ENCODE measurements at places on chromosomes 2 and 18.
A peak's percentile ranks its signal among the peaks of the same experiment; 100 is the strongest.

DNA sequence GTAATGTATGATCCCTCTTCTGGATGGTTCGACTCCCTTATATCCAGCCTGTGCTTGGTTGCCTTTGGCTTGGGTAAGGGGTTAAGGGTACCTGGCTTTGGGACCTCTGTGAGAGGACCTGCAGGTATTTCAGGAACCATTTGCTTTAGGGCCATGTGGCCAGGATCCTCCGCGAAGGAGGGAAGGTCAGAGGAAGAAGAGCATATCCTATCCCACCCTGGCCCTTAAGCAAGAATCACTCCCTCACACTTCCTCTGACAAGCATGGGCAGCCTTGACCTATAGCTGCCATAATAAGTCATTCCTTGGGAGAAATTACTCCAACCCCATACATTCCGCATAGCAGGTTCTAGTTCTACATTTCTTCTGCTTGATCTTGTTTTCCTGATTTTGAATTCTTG lies 59.1 kb upstream of the TXNDC2 start:
- DNase-seq = no peak

DNA sequence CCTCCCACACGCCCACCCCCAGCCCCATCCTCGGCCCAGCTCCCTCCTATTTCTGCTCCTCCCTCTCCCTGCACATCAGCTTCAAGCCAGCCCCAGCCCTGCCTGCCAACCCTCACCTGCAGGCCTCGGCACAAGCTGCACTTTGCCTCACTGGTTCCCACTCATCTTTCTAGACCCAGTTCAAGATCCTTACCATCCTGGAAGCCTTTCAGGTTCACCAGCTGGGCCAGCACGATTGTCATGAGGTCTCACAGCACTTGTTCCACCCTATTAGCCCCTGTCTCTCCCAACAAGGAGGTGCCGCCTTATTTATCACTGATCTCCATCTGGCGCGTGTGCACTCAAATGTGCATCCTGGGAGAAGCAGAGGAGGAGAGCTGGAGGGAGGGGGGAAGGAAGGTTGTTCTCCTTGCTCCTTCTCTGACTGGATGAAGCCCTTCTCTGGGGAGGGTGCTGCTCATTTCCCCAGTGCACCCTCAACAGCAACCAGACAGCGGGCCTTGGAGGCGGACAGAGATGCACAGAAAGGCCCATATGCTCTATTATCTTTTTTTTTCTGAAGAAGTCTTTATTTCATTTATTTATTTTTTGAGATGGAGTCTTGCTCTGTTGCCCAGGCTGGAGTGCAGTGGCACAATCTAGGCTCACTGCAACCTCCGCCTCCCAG lies 15.5 kb upstream of the BIN1 start:
- DNase-seq = no peak

GRCh38 chr2:78540255-78540654 lies 485.2 kb upstream of the REG3G start:
- DNase-seq = no peak

DNA sequence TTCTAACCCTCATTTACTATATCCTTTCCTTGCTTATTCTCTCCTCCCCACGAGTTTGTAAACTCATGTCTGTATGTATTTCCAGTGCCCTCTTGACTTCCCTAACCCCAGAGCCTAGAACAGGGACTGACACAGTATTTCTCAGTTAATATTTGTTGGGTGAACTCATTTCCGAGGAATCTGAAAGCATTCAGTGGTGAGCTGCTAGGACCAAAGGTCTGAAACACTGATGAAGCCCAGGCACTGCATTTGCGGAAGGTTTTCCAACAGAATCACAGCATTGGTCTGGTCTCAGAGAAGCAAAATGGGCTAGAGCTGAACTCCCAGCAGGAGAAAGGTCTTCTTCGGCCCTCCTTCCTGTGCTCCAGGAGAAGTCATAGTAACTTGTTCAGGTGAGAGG lies 56.8 kb downstream of the SOX11 start:
- no peak for DNase-seq

GRCh38 chr2:194385376-194385775 lies 1271.7 kb upstream of the SLC39A10 start:
- no peak for DNase-seq

DNA sequence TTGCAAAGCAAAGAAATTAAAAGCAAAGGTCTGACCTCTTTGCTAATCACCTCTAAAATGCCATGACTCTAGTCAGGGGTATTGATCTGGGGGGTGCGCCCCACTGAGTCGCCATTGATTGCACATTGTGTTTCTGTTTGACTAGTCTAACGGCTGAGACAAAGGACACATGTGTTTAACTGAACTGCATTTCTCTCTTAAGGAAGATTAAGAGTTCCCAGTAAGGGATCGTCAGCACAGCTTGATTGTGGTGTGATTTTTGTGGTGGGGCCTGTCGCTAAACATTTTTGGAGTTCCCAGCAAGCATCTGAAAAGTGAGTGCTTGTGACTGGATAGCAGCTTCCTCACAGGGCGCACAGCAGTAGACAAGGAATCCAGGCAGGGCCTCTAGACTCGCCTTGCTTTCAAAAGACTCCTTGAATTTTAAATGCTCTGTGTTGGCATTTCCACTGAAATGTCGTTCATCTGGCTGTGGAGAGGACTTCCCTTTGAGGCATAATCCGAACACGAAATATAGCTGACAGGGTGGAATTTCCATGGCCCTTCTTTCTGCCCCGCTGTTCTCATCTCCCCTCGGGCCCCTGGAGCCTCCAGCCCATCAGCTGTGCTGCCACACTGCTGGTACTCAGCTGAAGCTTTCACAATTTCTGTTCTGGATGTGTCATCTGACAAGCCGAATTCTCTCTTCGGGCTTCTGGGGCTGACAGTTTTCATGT lies 126.3 kb downstream of the FAM168B start:
- DNase-seq = no peak

GRCh38 chr2:2569836-2570235 lies 238.8 kb upstream of the MYT1L start:
- DNase-seq = no peak

GRCh38 chr2:75153221-75153620 lies 46.1 kb downstream of the TACR1 start:
- no peak for DNase-seq

DNA sequence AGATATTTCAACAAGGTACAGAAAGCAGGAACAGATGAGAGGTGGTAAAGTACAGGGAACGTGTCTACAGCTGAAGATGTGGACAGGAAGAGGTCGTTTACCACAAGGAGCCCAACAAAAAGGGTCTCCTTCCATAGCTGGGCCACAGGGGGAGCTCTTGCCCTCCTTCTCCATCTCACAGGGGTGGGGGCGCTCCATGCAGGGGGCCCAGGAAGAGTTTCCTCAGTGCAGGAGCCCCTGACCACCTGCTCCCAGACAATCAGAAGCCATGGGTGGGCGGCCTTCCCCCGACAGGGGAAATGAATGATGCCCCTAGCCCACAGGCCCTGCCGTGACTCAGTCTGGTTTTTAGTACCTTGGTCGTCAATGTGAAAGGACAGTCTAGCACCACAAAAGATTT lies 163.6 kb upstream of the ZNF516 start:
- no peak for DNase-seq

GRCh38 chr18:31678425-31678824 lies 6.0 kb downstream of the B4GALT6 start:
- no peak for DNase-seq

DNA sequence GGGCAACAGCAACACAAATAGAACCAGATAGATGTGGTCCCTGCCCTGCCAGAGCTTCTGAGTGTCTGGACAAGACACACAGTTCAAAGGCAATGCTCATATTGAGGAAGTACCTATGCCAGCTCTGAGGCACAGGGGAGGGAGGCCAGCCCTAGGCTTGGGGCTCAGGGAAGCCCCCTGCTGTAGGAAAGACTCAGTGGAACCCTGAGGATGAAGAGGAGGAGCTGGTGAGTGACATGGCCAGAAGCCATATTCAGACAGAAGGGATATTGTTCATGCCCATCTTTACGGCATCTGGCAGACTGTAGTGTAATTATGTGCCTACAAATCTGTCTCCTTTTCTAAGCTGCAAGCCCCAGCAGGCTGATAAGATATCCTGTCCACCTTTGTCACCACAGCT lies 8.8 kb downstream of the SIGLEC15 start:
- DNase-seq = peak; percentile 30

GRCh38 chr18:34985963-34986362 lies 55.2 kb upstream of the MAPRE2 start:
- no peak for DNase-seq

GRCh38 chr2:158658396-158658795 lies 136.7 kb upstream of the DAPL1 start:
- no peak for DNase-seq

- no peak for DNase-seq
Measured at GRCh38 chr2:218047536-218048225, 21.4 kb upstream of the RUFY4 start.
